ENCODE measurements at places on chromosomes 12 and 14. TPM values are rescaled to one million over a fixed set of nuclear protein-coding genes. Genes with fewer than 3 reads are reported as not detected.

The CLEC6A gene
- total RNA-seq = not detected

The KRT78 gene
- 1.1 TPM for total RNA-seq

The LRP1 gene
- total RNA-seq = 200 TPM

The VWF gene
- 86.2 TPM for total RNA-seq

The INHBC gene
- total RNA-seq = 1.8 TPM

The PTPRR gene
- 0.43 TPM for total RNA-seq

The CBLN3 gene
- total RNA-seq = 17.0 TPM

The KLHL33 gene
- 1.2 TPM for total RNA-seq

The SENP1 gene
- total RNA-seq = 84.2 TPM

The CPNE6 gene
- total RNA-seq = 0.71 TPM

The PTGDR gene
- total RNA-seq = 1.3 TPM

The KRT81 gene
- total RNA-seq = 0.74 TPM

The PSME2 gene
- total RNA-seq = 49.8 TPM

The SERPINA9 gene
- total RNA-seq = not detected

The NR4A1 gene
- 88.5 TPM for total RNA-seq

The CRIP1 gene
- 4.4 TPM for total RNA-seq

The PIK3C2G gene
- total RNA-seq = 0.62 TPM

The RIPK3 gene
- total RNA-seq = 11.3 TPM

Data from testis (tissue), 5 donors.